ENCODE measurements at places on chromosomes 7 and 10. TPM values are rescaled to one million over a fixed set of nuclear protein-coding genes. Genes with fewer than 3 reads are reported as not detected.

NAPEPLD gene
- polyA plus RNA-seq, result 4.4 TPM

- no peak overlapping the region for H3K4me3 ChIP-seq
- H3K27me3 ChIP-seq, result no peaks in the 10 kb centered on the region
- no peaks in the 10 kb centered on the region for H3K36me3 ChIP-seq
- H3K27ac ChIP-seq, result no peak overlapping the region
- H3K4me1 ChIP-seq, result no peaks in the 10 kb centered on the region
Observed at GRCh38 chr7:8205537-8205936, 56.4 kb downstream of the ICA1 start.

GRCh38 chr10:71750124-71750841 is 23.0 kb downstream of the VSIR start:
- H3K27ac ChIP-seq, result peak overlapping the region; percentile 95
- peaks cover 31% of the 10 kb centered on the region for H3K36me3 ChIP-seq
- DNase-seq, result peak; percentile 88
- H3K4me1 ChIP-seq, result peaks cover 100% of the 10 kb centered on the region

RBM20 gene
- 0.09 TPM for polyA plus RNA-seq

ADGRA1 gene
- 0.13 TPM for polyA plus RNA-seq

Measured in spleen (tissue), 13 donors.